ENCODE measurements at places on chromosomes 7 and 10.

GRCh38 chr10:35739998-35740397, 97.9 kb upstream of the FZD8 start:
- no peak for DNase-seq

DNA sequence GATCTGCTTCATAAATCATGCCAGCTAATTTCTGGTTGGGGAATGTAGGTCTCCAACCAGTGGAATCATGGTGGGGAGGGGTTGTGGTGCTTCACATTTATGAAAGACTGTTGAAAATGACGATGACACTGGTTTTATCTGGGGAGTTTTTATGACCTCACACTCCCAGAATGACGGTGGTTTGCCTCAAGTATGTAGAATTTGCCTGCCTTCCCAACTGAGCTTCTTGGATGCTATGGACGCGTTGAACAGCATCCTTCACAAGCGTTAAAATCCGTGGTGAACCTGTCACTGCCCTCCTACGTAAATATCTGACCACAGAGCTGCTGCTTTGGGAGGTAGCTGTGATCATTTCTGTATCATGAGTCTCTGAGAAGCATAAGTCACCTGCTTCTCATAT, 3.3 kb downstream of the INSYN2A start:
- no peak for DNase-seq

DNA sequence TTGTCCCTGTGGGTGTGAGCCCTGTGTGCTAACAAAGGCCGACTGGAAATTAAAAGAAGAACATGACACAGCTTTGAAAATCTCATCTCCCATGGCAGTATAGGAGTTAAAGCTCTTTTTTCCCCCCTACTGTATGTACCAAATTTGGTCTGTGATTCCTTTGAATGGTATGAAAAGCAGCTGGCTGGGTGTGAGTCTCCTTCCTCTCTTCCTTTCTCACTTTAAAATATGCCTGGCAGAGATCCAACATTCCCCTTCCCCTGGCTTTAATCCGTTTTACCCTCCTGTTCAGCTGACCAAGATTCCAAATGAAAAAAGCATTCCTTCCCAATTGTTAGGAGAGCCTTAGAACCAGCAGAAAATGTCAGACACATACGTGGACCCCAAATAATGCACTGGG, 225.0 kb upstream of the CELF2 start:
- DNase-seq = no peak

DNA sequence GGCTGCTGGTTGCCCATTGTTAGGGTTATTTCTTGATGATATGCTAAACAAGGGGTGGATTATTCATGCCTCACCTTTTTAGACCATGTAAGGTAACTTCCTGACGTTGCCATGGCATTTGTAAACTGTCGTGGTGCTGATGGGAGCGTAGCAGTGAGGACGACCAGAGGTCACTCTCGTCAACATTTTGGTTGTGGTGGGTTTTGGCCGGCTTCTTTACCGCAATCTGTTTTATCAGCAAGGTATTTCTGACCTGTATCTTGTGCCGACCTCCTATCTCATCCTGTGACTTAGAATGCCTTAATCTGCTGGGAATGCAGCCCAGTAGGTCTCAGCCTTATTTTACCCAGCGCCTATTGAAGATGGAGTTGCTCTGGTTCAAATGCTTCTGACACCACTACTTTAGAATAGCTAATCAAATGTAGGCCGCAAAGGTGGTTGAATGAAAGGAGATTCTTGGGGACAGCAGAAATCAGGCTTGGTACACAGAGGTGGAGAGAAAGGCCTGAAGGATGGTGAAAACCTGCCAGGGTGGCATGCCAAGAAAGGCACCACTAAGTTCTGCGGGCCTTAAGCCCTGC, 17.9 kb upstream of the SMO start:
- DNase-seq = no peak

- DNase-seq = no peak
Observed at GRCh38 chr7:16171928-16172327, 249.4 kb downstream of the CRPPA start.

DNA sequence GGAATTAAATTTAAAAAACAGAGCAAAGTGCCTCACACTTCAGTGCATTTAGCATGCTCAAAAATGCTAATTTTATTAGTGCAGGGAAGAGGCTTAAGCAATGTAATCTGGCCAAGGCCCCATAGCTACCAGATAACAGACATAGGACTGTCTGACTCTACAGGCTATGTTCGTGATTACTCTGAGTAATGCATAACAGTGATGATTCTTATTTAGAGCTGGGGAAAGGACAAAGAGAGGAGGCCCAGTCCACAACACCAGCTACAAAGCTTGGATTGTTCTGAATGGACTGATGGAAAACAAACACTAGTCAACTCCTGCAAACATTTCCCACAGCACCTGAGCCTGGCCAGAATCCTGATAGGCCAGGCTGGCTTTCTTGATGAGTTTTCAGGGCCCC, 8.4 kb upstream of the CH25H start:
- no peak for DNase-seq

All from activated naive CD4-positive, alpha-beta T cell (primary cell).